Ascending aorta (tissue), 2 donors: ENCODE measurements at places on chromosomes 1 and 21. TPM values are rescaled to one million over a fixed set of nuclear protein-coding genes. Genes with fewer than 3 reads are reported as not detected.

DNA sequence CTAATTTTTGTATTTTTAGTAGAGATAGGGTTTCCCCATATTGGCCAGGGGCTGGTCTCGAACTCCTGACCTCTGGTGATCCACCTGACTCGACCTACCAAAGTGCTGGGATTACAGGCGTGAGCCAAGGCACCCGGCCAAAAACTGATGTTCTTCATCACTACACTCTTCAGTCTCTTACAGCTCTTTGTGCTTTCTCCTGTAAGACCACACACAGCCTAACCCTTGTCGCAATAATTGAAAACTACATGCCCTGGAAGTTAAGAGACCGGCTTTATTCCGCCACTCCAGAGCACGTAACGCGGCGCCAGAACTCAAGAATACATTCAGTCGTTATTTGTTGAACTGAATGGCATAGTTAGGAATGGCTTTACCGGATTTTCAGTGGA is 552 bp downstream of the GPATCH4 start:
- H3K27me3 ChIP-seq, result no peaks in the 10 kb centered on the region
- no peak for DNase-seq
- H3K36me3 ChIP-seq, result no peaks in the 10 kb centered on the region
- peak overlapping the region; percentile 66 for H3K4me3 ChIP-seq

DNA sequence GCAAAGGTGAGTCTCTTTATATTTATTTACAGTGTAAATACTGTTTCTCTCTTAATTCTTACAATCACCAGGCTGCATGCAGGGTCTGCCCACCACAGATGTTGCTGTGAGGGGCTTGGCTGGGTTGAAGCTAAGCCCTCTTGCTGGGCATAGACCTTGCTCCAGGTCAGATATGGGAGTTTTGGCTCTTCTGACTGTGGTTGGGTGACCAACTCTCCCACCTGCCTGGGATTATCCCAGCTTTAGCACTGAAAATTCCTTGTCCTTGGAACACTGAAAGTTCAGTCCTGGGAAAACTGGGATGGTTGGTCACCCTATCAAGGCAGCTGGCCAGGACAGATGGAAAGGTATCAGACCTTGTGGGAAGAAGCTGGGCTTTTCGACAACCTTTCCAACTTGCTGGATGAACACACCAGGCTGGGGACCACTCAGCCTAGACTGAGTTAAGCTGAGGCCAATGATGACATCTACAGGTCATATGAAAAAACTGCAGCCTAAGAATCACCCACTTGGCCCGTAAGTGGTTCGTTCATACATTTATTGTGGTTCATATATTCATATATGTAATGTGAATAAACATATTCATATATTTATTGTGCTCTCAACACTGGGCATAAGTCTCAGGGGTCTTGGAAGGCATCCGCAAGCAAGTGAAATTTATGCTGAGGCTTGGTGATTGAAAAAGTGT is 26.6 kb upstream of the HPDL start:
- H3K27me3 ChIP-seq, result no peaks in the 10 kb centered on the region
- H3K4me1 ChIP-seq, result no peaks in the 10 kb centered on the region
- no peaks in the 10 kb centered on the region for H3K36me3 ChIP-seq
- no peak overlapping the region for H3K27ac ChIP-seq
- H3K4me3 ChIP-seq, result no peak overlapping the region
- DNase-seq, result peak; percentile 49

DNA sequence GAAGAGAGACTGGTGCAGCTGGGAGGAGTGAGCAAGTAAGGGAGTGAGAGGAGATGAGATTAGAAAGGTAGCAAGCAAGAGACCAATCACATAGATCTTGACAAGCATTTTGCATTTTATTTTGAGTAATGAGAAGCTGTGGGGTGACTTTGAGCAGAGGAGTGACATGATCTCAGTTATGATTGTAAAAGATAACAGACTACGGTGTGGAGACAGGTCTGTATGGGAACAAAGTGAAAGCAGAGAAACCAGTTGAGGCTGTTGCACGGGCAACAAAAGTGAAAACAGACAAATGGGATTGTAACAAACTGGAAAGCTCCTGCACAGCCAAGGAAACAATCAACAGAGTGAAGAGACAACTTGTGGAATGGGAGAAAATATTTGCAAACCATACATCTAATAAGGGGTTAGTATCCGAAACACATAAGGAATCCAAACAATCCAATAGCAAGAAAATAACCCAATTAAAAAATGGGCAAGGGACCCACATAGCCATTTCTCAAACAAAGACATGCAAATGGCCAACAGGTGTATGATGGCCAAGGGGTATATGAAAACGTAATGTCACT is 68.4 kb downstream of the SNRPE start:
- H3K4me1 ChIP-seq, result no peaks in the 10 kb centered on the region
- no peak for DNase-seq
- H3K4me3 ChIP-seq, result no peak overlapping the region
- H3K27ac ChIP-seq, result no peak overlapping the region
- H3K27me3 ChIP-seq, result no peaks in the 10 kb centered on the region

DNA sequence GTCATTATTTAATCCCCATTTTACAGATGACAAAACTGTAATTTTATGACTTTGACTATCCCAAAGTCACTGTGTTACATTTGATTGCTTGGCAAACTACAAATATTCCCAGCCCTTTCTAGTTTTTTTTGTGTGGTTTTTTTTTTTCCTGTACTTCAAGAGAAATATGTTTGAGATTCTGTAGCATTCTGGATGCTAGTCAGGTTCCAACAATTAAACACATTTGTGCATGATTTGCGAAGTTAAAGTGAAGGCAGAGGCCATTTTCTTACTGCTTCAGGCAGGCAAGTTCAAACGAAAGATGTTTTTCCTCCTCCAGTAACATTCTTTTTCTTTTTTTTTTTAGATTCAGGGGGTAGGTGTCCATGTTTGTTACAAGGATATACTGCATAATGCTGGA is 107.9 kb upstream of the SERTAD4 start:
- H3K4me1 ChIP-seq, result no peaks in the 10 kb centered on the region
- no peak for DNase-seq
- no peak overlapping the region for H3K27ac ChIP-seq
- no peaks in the 10 kb centered on the region for H3K36me3 ChIP-seq

CELA2B gene
- not detected for total RNA-seq

ZCCHC17 gene
- 9.7 TPM for total RNA-seq

REN gene
- not detected for total RNA-seq

CASQ1 gene
- not detected for total RNA-seq

DNA sequence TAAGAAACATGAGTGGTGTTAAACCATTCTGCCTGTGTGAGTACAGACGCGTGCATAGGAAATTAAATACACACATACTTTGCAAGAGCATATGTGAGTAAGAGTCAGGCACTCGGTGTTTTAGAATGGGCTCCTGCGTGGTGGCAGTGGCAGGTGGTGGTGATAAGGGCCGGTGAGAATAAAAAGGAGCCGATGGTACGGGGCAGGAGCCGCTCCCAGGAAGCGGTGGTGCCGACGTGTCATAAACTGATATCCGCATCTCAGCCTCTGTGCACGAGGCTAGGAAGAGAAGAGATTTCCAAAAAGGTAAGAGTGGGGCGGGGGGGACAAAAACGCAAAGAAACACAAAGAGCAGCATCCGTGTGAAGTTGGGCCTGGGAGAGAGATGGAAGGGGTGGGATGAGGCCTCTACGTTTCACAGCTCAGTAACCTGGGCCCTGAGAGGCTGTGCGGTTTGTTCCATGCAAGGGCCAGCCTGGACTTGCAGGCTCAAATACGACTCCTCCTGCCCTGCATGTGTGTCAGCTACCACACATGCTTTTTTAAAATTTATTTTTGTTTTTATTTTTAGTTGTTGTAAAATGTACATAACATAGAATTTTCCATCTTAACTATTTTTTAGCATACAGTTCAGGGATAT is 127.7 kb upstream of the COL6A1 start:
- DNase-seq, result no peak
- no peak overlapping the region for H3K27ac ChIP-seq
- H3K27me3 ChIP-seq, result no peaks in the 10 kb centered on the region
- no peaks in the 10 kb centered on the region for H3K4me1 ChIP-seq
- no peaks in the 10 kb centered on the region for H3K36me3 ChIP-seq

DNA sequence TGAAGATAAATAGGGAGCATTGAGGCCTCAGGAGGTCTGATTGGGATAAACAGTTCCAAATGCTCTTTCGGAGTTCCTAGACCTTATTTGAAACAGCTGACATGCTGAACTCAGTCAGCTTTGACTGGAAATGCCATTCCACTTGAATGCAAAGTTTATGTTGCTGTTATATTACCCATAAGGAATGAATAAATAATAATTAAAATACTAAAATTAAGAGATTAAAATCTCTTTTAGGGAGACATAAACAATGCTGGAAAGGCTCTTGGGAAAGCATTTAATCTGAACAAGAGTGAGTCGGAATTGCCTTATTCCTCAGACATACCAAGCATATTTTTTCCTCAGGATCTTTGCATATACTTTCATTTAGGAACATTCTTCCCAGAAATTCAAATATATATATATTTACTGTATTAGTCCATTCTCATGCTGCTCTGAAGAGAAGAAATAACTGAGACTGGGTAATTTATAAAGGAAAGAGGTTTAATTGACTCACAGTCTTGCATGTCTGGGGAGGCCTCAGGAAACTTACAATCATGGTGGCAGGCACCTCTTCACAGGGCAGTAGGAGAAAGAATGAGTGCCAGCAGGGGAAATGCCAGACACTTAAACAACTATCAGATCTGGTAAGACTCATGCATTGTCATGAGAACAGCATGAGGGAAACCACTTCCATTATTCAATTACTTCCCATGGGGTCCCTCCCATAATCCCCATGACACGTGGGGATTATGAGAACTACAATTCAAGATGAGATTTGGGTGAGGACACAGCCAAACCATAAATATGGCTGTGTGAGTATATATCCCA is 318.2 kb upstream of the PLXNA2 start:
- no peaks in the 10 kb centered on the region for H3K4me1 ChIP-seq
- no peak overlapping the region for H3K27ac ChIP-seq
- no peak overlapping the region for H3K4me3 ChIP-seq
- H3K36me3 ChIP-seq, result no peaks in the 10 kb centered on the region

GRCh38 chr21:41196993-41197392 is 29.0 kb downstream of the BACE2 start:
- no peaks in the 10 kb centered on the region for H3K27me3 ChIP-seq
- no peaks in the 10 kb centered on the region for H3K4me1 ChIP-seq
- no peak overlapping the region for H3K27ac ChIP-seq
- DNase-seq, result no peak
- no peak overlapping the region for H3K4me3 ChIP-seq

DNA sequence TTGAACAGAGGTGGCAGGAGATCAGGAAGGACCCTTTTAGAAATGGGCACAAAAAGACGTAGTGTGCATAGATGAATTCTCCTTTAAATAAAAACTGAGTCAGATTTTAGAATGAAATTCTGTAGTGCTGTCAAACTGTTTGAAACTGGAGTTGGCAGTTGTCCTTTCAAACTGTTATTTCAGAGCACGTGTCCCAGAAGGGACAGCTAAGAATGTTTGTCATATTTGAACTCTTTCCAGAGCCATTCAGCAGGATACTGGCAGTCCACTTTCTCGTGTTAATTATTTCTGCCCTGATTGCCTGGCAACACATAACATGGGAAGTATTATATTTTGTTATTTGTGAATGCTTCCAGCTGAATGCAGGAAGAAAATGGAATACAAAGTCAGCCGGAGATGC is 212.3 kb upstream of the DPYD start:
- H3K4me1 ChIP-seq, result no peaks in the 10 kb centered on the region
- H3K36me3 ChIP-seq, result no peaks in the 10 kb centered on the region
- DNase-seq, result no peak
- H3K4me3 ChIP-seq, result no peak overlapping the region

TBX19 gene
- 0.64 TPM for total RNA-seq

GRCh38 chr1:245278846-245279245 is 124.1 kb downstream of the KIF26B start:
- H3K4me3 ChIP-seq, result no peak overlapping the region
- no peaks in the 10 kb centered on the region for H3K4me1 ChIP-seq
- no peaks in the 10 kb centered on the region for H3K36me3 ChIP-seq
- H3K27ac ChIP-seq, result no peak overlapping the region

DNA sequence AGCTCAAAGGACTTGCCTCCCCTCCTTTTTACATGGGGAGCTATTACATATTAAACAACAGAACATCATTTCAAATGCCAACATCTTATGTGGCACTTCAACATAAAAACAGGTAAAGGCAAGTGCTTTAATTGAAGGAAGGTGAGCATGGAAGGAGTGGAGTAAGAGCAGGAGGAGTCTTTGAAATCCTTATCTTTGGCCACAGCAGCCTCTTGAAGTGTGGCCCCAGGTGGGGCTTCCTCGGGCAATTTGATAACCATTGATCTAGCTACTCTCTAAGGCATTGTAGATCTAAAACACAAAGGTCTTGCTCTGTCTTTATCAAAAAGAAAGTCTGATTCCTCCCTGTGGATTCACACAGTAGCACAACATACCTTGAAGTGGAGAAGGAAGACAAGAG is 70.9 kb upstream of the PPP2R5A start:
- H3K27ac ChIP-seq, result no peak overlapping the region
- no peaks in the 10 kb centered on the region for H3K27me3 ChIP-seq
- no peaks in the 10 kb centered on the region for H3K4me1 ChIP-seq

DNA sequence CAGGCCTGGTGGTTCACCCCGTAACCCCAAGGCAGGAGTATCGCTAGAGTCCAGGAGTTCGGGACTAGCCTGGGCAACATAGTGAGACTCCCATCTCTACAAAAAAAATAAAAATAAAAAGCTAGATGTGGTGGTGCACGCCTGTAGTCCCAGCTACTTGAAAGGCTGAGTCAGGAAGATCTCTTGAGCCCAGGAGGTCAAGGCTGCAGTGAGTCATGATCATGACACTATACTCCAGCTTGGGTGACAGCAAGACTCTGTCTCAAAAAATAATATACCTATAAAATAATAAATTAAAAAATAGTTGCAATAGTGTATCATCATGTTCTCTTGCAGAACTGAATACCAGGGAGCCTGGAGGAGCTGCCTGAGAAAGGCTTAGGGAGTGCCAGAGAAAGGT is 19.9 kb upstream of the TMEM39B start:
- no peak overlapping the region for H3K4me3 ChIP-seq
- no peak overlapping the region for H3K27ac ChIP-seq

PODN gene
- total RNA-seq, result 245 TPM

UBL4B gene
- total RNA-seq, result not detected

- H3K36me3 ChIP-seq, result no peaks in the 10 kb centered on the region
- H3K4me1 ChIP-seq, result no peaks in the 10 kb centered on the region
- DNase-seq, result no peak
- no peaks in the 10 kb centered on the region for H3K27me3 ChIP-seq
These were observed 179.2 kb upstream of the FMN2 start for GRCh38 chr1:239912471-239912870.

DNA sequence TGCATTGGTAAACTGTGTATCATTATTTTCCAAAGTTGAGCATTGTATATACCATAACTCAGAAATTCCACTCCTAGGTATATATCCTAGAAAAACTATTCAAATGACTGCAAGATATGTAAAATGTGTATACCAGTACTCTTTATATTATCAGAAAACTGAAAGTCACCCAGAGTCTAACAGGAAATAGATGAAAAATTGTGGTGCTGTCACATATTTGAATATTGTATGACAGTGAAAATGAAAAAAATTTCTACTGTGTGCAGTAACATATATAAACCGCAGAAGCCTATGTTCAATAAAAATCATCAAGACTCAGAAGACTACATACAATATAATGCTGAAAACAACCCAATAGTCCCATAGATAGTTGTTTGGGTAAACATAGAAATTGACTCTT is 74.4 kb upstream of the LYPLAL1 start:
- no peaks in the 10 kb centered on the region for H3K4me1 ChIP-seq
- H3K27me3 ChIP-seq, result no peaks in the 10 kb centered on the region
- H3K36me3 ChIP-seq, result no peaks in the 10 kb centered on the region
- DNase-seq, result no peak
- no peak overlapping the region for H3K4me3 ChIP-seq
